GM12892 (cell line): ENCODE measurements at places on chromosomes 7 and 10.

DNA sequence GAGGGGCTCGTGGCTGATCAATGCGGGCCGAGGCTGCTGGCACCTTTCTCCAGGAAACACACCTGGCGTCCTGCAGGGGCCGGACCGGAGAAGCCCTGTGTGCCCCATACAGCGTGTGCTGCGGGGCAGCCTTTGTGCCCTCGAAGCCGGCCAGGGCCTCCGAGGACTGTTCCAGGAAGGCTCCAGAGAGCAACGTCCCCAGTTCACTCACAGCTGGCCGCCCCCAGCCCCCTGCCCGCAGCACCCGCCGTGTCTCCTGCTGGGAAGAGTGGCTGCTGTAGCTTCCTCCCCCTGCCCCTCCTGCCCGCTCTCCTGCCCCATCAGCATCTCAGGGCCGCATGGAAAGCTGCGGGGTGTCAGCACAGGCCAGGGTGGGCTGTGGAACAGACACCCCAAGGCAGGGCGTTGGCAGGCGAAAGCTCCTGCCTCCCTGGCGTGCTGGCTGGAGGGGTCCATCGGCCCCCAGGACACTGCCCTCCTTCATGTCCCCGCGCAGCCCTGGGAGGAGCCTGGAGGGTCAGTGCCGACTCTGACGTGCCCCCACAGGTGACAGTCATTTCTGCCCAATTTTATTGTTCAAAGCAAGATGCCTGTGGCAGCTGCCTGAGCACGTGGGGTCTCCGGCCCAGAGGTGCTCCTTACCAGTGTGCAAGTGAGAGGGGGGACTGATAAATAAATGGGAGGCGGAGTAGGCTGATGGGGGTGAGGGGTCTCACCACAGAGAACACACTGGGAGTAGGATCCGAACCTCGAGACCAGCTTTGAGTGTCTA, 95.8 kb upstream of the DIP2C start:
- DNase-seq: no peak

DNA sequence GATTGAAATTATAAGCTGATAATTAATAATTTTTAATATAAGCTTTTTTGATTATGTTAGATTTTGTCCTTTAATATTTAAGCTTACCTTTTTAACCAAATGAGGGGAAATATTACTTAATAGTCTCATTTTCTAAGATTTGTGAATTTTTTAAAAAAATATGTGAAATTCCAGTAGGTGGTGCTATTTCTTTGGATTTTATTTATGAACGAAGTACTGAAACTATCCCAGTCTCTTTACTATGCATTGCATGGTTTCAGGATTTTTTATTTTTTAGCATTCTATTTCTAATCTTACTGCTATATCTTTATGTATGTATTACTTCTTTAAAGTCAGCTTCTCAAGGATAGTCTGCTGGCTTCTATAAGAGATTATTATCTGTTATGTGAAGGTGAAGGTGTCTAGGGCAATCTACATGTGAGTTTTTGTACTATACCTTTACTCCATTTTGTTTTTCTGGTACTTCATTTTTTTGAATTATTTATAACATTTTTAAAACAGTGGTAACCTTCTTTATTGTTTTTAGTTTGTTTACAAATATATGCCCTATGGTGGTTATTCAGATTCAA, 78.3 kb downstream of the ATRNL1 start:
- DNase-seq: no peak

GRCh38 chr10:129030603-129030895, 436.5 kb upstream of the MGMT start:
- no peak for DNase-seq

DNA sequence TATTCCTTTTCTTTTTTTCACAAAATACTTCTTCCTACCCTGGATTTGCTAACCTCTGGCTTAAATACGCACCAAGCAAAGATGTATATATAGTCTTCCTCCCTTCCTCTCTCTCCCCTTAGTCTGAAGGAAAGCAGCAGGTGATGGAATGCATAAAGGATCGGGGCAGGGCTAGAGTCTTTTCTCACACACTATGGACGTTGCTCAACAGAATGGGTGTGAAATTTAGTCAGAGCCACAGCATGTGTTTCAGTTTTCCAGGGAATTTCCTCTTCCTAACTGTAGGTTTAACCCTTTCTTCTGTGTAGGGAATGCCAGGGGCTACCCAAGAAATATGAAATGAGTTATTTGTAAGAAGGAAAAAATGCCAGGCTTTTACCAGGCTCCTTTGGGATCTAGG, 71.4 kb upstream of the NFKB2 start:
- DNase-seq: no peak

- DNase-seq: no peak
Observed at GRCh38 chr7:104943502-104944343, 70.3 kb upstream of the KMT2E start.
